Mesendoderm (in vitro differentiated cells): ENCODE measurements at places on chromosomes 1 and 21.

DNA sequence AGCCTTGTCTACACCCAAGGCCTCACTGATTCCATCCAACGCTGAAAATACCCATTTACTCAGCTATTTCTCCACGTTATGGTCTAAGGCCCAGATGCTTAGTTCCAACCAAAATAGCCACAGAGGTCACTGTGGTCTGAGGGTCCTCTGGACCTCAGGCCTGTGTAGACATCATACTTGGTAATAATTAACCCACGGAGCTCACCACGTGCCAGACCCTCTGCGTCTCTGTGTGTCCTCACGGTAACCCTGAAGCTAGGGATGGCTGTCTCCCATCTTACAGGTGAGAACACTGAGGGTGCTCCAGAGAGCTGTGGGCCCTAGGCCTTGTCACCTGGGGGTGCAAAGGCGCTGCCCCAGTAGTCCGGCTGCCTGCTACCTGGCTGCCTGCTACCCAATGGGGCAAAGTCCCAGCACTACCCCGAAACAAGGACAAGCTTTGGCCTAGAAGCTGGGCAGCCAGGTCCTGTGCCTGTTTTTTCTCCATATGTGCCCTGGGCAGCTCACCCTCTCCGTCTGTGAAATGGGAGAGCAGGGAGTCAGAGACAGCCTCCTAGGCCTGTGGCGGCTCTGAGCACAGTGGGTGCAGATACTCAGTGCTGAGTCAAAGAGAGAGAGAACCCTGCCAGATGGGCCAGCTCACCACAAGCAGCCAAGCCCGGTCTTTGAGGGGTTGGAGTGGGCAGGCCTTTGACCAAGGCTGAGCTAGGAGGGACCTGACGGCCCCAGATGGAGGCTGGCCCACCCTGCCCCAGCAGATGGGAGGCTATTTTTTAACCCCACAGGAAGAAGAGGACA is 17.0 kb upstream of the RUNX3 start:
- no peak for DNase-seq

DNA sequence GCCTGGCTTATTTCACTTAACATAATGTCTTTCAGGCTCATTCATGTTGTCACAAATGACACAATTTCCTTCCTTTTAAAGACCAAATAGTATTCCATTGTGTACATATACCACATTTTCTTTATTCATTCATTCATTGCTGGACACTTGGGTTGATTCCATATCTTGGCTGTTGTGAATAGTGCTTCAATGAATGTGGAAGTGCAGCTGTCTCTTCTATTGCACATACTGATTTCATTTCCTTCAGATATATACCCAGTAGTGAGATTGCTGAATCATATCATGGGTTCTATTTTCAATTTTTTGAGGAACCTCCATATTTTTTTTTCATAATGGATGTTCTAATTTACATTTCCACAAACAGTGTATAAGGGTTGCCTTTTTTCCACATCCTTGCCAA is 38.6 kb upstream of the WLS start:
- no peak for DNase-seq

DNA sequence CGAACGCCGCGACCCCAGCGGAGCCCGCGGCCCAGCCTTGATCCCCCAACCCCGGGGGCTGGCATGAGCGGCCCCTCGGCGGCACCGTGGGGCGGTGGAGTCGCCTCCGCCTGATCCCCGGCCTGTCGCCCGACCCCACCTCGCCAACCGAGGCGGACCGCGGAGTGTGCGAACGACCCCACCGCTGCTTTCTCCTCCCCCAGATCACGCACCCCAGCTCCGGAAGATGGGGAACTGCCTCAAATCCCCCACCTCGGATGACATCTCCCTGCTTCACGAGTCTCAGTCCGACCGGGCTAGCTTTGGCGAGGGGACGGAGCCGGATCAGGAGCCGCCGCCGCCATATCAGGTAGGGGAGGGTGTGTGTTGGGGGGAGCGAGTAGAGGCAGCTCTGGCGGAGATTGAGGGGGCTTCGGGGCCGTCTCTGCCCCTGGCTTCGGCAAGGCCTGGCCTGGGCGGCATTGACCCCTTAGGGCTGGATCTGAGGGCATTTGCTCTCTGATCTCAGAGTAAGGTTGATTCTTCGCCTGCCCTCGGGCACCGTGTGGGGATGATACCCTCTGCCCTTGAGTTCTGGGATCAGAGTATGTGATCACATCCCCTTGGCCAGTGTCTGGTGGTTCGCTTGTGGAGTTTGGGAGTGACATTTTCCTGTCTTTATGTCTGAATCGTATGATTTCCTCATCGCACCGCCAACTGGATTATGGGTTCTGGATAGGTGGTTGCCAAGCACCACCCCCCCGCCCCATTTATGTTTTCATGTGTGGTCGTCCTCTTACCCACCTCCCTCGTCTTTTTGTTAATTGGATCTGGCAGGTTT is 668 bp downstream of the RNF11 start:
- DNase-seq: peak; percentile 51

GRCh38 chr1:149977345-149977744 is 33.2 kb downstream of the OTUD7B start:
- DNase-seq: no peak

DNA sequence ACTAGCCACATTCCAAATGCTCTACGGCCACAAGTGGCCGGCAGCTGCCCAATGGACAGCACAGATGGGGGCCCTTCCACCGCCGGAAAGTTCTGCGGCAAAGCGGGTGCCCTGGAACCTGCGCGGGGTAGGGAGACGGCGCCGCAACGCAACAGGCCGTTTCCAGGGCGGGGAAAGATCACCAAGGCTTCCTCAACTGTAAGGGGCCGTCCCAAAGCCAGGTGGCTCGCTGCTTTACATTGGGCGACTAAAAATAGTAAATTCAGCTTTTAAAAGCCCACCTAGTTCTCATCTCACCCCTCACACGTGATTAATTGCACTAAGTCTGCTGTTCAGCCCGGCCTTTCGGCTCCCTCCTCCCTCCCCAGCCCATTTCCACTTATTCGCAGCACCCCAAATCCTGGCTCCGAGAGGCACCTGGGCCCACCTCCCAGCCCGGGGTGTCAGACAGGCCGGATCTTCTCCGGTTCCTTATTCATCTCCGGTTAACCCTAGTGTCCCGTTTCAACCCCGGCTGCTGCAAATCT is 643 bp downstream of the CFAP298 start:
- DNase-seq: peak; percentile 42

DNA sequence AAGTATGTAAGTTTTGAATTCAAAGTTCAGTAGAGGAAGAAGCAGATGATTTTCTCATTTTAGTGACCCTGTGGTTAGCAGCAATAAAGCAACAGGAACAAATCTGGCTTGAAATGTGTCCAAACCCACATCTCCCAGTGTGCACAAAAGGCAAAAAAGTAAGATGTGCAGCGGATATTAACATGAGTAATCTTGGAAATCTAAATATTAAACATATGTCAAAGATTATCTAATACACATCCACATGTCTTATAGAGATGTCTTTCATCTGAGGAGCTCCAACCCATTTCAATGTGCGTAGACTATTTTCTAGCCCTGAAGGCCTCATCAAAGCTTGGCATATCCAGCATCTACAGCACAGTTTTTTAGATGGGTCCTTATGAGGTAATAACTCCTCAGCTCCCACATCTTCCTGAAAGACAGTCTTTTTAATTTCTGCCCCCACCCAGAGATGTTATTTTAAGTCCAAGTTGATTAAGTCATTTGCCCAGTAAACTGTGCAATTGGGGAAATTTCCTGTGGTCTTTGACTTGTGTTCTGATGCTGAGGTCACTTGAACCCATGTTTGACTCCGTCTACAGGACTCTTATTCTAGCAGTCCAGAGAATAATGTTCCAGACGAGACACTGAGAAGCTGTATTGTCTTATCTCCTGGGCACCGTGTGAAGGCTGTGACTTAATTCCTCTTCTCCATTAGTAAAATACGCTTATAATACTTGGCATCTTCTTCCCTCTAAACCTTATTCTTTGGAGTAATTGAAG is 73.7 kb downstream of the LMO4 start:
- DNase-seq: no peak

DNA sequence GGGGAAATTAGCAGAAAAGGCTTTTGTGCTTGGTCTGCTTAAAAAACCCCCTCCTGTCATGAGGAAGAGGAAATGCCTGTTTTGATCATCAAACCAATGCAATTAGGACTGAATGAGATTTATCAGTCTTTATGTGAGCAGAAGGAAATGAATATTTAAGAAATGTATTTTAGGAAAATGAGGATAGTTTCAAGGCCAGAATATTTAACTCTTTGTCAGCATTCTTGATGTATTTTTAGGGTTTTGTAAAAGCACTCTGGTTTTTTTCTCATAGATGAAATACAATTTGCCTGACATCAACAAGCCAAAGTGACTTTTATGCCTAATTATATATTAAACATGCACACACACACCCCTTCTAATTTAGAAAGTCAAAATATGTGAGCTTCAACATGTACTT is 213.8 kb downstream of the GRIK1 start:
- DNase-seq: no peak

- no peak for DNase-seq
Measured at GRCh38 chr1:22089134-22089571, 36.6 kb downstream of the CDC42 start.

- no peak for DNase-seq
Measured at GRCh38 chr21:36665806-36666205, 33.1 kb upstream of the SIM2 start.

GRCh38 chr1:195202241-195202640 is 1406.0 kb downstream of the KCNT2 start:
- no peak for DNase-seq

DNA sequence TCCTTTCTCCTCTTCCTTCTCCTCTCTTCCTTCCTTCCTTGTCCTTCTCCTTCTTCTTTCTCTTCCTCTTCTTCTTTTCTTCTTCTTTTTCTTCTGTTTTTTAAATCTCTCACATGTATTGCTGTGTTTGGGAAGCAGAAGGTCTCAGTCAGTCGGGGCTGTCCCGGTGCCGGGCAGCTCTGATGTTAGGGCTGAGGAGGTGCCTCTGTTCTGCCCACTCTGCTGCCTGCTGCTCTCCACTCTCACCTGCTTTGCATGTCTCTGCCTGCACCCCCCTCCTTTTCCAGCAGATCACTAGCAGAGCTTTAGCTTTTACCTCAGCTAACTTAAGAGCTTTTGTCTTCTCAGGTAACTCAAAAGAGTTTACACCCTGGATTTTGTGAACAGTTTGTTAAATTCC is 276.6 kb downstream of the CHRM3 start:
- no peak for DNase-seq

DNA sequence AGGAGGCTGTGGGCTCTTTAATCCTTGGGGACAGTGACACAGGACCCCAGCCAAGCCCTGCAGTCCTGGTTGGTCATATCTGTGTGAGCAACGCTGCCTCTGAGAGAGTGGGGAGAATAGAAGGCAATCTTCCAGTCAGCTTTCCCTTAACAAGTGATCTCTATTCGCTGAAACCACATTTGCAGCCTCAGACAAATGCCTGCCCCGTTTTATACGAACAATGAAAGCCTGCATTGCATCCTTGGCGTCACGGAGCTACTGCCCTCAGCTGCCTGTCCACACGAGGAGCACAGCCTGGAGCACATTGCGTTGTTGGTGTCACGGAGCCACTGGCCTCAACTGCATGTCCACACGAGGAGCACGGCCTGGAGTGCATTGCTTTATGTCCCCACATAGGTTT is 150.2 kb upstream of the ARHGEF16 start:
- no peak for DNase-seq

DNA sequence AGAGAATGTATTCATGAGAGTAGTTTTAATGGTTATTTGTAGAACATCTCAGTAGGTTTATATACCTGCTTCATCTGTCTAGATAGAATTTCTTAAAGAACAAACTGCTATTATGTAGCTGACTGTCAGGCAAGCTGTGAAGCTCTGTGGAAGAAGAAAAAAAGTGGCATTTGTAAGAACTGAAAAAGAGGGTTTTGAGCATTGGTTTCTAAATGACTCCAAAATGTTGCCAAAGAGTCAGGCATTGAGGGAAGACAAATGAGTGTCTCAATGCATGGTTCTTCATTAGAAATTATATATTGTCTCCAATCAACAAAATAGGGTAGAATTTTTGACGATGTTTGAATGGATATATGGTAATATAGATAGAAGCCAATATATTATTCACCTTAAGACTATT is 1276.1 kb downstream of the KCNT2 start:
- no peak for DNase-seq

- no peak for DNase-seq
Measured at GRCh38 chr21:32764186-32764585, 7.4 kb downstream of the PAXBP1 start.

- DNase-seq: no peak
Measured at GRCh38 chr1:197838836-197839235, 63.6 kb upstream of the DENND1B start.

DNA sequence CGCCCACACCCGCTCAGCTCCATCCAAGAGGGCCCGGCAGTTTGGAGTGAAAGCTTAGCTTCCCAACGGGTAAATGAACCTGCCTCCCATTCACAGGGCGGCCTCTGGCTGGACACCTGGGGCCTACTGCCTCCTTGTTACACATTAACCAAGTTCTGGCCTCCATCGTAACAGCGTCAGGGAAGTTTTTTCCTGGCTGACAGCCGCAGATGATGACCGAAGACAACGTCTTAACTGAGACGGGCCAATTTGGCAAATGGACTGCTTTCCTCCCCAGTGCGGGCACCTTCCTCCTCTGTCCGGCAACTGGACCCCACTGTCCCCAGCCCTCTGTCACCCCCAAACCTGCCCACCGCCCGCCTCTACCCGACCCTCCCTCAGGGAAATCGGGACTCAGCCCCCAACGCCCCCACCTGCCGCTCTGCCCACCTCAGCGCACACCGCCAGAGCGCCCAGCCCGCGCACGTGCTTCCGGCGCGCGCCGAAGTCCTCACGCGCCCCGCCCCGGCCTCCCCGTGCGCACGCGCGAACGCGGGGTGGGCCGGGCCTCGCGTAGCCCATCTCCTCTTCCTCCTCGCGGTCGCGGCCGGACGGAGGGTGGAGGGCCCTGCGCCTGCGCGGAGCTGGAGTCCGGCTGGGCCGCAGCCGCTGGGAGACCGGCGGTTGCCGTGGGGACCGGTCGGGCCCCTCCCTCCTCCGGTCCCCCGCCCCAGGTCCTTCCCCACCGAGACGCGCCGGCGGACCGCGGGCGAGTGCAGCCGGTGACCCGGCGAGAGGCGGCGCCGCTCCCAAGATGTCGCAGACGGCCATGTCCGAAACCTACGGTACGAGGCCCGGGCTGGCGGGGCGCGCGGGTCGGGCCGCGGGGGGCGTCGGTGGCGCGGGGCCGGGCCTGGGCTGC is at the start of gene RAB4A:
Gene RAB4A (plus strand): TSS at position 565 of the 901 bp plus-strand sequence. CDS start 229 bp downstream, at position 794.
- peak; percentile 92 for DNase-seq

GRCh38 chr1:22291494-22291893 is 148.6 kb upstream of the WNT4 start:
- no peak for DNase-seq

DNA sequence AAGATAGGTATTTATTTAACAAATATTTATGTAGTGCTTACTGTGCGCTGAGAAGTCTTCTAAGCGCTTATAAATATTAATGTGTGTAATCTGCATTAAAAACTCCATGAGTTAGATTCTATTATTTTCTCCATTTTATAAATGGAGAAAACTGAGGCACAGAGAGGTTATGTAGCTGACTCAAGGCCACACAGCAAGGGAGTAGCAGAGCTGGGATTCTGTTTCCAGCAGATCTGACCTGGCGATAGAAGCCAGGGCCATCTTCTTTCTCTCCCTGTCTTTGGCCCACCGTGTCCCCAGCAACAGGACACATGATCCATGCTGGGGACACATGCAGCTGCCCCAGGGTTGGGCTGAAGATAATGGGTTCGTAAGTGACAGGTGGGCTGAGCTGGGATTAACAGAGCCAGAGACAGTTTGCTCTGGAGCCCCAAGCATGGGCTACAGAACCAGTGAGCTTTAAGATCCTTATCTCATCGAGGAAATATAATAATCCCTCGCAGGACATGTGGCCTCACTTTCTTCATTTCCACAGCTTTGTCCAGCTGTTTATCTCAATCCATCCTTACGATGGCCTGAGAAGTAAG is 30.3 kb downstream of the IGSF21 start:
- no peak for DNase-seq

GRCh38 chr21:44804762-44805161 is 3.1 kb upstream of the UBE2G2 start:
- DNase-seq: no peak
